ENCODE measurements at places on chromosomes 2 and 18.
A peak's percentile ranks its signal among the peaks of the same experiment; 100 is the strongest.

DNA sequence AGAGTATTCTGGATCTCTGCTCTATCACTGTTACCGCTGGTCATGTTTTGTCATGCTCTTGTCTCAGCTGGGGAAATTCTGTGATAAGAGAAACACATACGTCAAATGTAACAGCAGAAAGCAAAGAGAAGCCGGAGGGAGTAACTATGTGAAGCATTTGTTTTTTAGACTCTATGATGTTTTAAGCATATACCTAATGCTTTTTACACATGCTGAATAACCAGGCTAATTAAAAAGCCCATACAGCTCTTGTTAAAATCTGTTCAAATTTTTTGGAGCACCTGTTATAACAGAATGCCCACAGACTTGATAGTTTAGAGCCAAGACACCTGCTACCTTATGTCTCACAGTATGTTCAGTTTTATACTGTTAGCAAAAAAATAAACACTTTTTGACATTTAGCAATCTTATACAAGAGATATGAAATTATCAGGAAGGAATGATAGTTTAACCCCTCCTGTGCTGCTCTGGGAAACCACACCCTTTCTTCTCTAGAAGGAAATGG is 92.3 kb upstream of the TANK start:
- no peak for DNase-seq

DNA sequence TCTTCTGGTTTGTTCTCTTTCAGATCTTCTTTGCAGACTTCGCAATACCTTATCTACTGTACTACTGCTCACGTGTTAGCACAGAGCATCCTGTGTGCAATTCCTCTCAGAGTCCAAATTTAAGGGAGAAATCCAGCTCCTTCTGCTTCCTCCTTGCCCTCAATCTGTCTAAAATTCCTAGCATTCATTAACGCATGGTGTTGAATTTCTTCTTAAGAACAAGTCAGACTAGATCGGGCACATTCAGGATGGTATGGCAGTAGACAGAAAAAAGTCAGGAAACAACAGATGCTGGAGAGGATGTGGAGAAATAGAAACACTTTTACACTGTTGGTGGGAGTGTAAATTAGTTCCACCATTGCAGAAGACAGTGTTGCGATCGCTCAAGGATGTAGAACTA is 206.1 kb upstream of the CDH7 start:
- no peak for DNase-seq

- DNase-seq: no peak
Measured at GRCh38 chr18:44482761-44483160, 197.9 kb upstream of the SETBP1 start.

DNA sequence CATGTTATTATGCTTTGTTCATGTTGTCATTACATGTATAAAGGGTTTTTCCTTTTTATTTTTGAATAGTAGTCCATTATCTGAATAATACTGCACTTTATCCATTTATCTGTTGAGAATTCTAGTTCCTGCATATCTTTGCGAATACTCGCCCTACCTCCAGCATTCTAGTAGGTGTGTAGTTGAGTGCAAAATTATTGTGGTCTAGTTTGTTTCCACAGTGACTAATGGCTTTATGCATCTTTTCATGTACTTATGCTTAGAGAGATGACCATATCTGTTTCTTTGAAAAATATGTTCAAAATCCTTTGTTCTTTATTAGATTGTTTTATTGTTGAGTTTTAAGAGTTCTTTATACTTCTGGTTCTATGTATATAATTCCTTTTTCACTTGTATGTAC is 48.8 kb downstream of the EIF5B start:
- DNase-seq: no peak

- no peak for DNase-seq
Measured at GRCh38 chr18:26574958-26575864, 26.9 kb upstream of the KCTD1 start.

DNA sequence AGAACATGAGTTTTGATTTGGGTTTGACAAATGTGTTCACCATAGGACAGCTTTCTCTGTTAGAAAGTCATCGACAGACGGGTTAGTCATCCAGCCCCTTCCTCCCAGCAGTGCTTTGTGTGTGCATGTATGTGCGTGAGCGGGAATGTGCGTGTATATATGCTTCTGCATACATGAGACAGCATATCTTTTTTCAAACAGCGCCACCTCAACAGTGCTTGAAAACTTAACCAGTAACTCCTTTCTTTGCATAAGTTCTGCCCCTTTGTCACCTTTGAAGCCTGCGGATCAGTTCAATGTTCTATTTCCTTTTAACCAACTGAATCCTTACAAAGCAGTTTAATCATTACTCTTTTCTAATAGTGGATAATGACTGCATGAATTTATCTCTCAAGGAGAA is 351.4 kb downstream of the LPIN1 start:
- no peak for DNase-seq

GRCh38 chr18:47721876-47722275 is 208.6 kb downstream of the SMAD2 start:
- no peak for DNase-seq

DNA sequence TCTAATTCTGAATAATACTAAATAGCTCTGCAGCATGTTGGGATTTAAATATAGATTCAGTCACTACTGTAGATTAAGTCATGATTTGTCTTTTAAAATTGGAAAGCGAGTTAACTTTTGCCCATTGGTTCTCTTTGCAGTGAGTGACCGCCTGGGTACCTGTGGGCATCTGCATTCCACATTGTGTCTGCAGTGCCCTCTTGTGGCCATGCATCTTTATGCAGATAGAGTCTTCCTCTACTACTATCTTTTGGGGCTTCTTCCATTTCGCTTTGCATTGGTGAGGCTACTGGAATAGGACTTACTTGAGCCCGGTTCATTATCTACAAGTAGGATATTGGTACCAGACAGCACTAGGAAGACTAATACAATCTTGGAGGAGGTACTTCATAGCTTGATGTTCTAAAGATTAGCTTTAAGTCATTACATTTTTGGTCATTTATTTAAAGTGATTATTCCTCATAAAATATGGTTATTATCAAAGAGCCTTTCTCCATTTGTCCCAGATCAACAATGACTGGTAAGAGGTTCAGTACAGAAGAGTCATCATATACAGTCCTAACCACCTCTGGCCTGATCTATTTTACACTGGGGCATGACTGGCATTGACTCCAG is 203.0 kb downstream of the SOCS6 start:
- DNase-seq: peak; percentile 59

DNA sequence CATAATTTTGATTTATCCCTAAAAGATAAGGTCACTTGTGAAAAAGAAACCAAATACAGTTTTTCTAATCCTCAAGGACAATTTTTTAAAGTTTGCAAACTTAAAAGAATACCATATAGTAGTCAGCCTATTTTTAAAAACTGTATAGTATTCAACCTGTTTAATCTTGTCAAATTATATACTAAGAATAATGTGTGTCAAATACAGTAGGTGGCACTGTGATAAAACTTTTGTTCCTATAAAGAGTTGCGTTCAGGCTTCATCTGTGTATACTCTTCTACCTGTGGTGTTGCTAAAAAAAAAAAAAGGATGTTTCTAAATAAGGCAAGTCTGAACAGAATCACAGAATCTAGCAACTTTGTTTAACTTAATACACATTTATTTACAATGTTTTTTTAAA is 68.6 kb downstream of the CCDC138 start:
- no peak for DNase-seq

- DNase-seq: no peak
Measured at GRCh38 chr18:33593261-33593660, 15.2 kb downstream of the ASXL3 start.

- DNase-seq: no peak
Measured at GRCh38 chr2:20539133-20539719, 92.4 kb downstream of the RHOB start.
